ENCODE measurements at places on chromosomes 16 and 17. TPM values are rescaled to one million over a fixed set of nuclear protein-coding genes. Genes with fewer than 3 reads are reported as not detected.
A peak's percentile ranks its signal among the peaks of the same experiment; 100 is the strongest.

GRCh38 chr17:17633310-17633709 lies 41.8 kb upstream of the PEMT start:
- no peak for DNase-seq

DNA sequence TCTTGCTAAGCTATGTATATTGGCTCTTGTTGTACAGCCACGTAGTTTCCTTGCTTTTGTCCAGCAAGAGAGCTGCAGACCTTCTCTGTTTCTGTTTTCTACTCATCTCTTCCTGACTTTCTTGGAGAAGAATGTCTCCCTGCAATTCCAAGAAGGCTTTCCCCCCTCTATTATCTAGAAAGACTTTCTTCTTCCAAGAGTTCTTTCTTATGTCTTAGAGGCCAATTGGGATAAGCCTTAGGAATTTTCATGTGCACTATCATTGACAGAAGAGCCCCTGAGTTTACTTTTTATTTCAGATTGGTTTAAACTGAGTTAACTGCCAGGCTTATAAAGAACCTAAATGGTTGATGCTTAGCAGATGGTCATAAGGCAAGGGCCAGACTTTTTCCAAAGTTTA lies 9.0 kb downstream of the CAPNS2 start:
- DNase-seq = no peak

DNA sequence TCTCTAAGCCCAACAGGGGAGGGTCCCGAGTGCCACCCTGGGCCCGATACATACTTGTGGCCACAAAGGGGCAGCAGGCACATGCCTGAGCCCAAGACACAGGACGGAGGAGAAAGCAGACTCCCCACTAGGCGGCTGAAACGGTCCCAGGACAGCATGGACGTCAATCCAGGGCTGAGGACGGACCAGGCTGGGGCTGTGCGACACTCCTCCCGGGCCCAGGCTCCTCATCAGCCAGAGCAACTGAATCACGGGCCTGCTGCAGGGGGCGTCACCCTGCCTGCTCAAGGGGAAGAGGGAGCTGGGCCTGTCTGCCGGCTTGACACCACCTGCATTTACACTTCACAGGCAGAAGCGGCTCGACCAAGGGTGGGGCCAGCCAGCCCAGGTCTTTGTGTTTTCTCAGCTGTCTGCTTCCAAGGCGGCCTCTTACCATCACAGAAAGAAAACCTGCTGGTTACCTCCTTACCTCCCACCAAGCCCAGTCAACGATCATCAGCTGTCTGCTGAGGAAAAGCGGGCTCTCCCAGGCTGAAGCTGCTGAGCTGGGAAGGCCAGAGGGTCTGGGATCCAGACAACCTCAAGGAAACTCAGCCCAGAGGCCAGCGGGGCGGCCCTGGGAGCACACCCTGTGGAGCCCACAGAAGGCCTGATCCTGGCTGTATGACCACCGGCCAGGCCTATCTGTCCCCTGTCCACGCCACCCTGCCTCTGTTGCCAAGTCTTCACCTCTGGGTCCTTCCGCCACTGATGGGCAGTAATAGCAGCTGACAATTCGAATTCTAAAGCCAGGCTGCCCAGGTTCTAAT lies 26.4 kb downstream of the KIFC3 start:
- no peak for DNase-seq

GRCh38 chr16:30775392-30776188 lies 11.4 kb downstream of the ZNF629 start:
- peak; percentile 79 for DNase-seq

DNA sequence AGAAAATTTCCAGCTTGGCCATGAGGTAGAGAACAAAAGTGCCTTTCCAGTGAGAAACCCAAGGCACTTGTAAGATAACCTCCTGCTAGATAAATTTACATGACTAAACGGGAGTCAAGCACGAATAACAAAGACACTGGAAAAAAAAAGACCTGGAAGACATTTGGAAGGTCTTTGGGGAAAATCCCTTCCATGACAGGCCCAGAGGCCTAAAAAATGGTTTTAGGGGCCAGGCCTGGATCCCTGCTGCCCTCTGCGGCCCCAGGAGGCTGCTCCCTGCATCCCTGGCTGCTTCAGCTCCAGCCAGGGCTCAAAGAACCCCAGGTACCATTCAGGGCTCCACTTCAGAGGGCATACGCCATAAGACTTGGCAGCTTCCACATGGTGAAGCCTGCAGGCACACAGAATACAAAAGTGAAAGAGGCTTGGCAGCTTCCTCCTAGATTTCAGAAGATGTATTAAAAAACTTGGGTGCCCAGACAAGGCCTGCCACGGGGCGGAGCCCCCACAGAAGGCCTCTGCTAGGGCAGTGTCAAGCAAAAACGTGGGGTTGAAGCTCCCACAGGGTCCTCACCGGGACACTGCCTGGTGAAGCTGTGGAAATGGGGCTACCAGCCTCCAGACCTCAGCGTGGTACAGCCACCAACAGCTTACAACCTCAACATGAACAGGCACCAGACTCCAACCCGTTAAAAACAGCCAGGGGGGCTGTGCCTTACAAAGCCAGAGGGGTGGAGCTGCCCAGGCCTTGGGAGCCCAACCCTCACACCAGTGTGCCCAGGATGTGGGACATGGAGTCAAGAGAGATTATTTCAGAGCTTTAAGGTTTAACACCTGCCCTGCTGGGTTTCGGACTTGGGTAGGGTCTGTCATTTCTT lies 77.1 kb downstream of the SDK2 start:
- DNase-seq = no peak

DNA sequence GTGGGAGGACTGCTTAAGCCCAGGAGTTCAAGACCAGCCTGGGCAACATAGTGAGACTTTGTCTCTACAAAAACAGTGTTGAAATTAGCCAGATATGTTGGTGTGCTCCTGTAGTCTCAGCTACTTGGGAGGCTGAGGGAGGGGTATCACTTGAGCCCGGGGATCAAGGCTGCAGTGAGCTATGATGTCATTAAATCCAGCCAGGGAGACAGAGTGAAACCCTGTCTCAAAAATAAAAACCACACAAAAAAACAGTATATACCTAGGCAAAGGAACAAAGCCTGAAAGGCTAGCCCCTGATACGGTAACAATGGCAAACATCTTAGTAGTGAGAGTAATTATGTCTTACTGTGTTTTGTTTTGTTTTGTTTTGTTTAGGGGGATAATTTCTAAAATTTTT lies 38.0 kb downstream of the TOM1L2 start:
- DNase-seq = no peak

GRCh38 chr17:34151102-34151501 lies 104.0 kb upstream of the CCL2 start:
- no peak for DNase-seq

- DNase-seq = no peak
Observed at GRCh38 chr16:25692742-25693508, 1.2 kb downstream of the HS3ST4 start.

GRCh38 chr17:51653878-51654277 lies 393.5 kb downstream of the UTP18 start:
- DNase-seq = no peak

GRCh38 chr17:75525806-75526554 lies 483 bp downstream of the LLGL2 start:
- no peak for DNase-seq

DNA sequence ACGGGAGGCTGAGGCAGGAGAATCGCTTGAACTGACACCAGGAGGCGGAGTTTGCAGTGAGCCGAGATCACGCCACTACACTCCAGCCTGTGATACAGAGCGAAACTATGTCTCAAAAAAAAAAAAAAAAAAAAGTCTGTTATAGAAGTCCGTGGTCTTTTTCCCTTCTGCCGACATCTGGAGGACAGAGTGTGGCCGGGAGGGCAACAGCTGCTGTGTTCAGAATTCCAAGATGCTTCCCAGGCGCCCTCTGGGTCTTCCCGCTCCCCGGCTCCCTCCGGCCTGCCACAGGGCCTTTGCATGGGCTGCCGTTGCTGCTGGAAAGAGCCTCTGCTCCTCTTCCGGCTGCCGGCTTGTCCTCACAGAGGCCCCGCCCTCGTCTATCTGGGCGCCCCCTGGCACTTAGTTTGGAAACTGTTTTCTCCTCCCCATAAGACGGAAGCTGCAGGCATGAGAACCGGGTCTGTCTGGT lies 2.4 kb upstream of the CACNA1H start:
- DNase-seq = no peak

- DNase-seq = no peak
Observed at GRCh38 chr16:30660424-30661261, 2.4 kb downstream of the FBRS start.

DNA sequence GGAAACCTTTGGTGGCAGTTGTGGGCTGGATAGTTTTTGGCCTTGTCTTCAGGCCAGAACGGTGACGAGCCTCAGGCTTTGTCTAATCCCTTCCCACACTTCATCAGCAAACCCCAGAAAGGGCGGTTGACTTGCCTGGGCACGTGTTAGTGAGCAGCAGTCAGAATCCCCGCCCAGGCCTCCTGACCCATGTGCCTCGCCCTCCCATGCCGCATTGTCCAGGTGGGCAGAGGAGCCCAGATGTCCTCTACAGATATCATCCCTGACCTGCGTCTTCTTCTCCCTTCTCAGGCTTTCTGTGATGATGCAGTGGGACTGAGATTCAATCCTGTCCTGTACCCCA lies 82.5 kb downstream of the OR1D5 start:
- no peak for DNase-seq

DNA sequence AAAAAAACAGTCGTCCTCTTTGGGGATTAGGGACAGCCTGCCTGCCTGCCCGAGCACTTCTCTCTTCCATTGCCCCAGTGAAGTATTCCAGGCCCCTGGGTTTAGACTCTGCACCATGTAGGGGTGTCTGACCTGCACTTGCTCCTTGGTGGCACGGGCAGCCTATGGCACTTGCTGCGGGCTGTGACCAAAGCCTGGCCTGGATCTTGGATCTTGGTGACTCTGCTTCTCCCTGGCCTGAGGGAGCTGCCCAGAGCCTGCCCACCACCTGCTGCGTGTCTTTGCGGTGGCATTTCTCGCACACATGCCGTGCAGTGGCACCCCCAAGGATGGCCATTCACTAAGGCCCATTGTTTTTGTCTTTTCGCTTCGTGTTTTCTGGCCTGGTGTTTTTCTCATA lies 6.1 kb upstream of the STH start:
- no peak for DNase-seq

DNA sequence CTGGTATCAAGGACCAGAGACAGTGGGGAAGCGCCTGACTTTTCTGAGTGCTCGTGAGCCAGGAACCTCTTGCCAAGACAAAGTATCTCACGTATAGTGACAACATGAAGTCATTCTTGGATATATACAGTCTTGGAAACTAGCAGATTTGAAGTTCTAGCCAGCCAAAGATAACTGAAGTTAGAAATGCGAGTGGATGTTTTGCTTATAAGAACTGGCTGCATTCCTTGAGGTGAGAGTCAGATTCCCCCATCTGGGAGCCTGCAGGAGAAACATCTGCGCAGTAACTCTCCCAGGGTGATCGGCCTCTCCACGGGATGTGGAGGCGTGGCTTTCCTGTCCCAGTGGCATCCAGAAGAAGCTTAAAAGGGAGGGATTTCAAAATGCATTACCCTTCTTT lies 89.8 kb downstream of the SHISA6 start:
- no peak for DNase-seq

- no peak for DNase-seq
Observed at GRCh38 chr17:34760931-34761495, 181.6 kb downstream of the TMEM132E start.

DNA sequence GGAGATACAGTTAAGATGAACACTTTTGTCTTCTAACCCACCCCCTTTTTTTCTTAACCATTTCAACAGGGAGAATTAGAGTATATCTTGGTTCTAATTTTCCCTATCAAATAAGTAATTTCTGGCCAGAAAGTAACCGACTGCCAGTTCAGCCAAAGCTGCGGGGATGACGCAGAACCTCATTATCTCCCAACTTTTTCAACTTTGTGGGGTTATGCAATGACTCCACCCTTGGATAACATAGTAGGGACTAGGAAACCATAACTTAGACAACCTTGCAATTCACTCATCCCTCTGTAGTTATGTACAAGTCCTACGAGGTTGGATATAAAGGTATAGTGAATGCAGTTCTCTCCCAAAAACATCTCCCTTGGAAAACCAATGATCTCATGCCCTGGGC lies 184.0 kb downstream of the ZNF18 start:
- DNase-seq = no peak

DNA sequence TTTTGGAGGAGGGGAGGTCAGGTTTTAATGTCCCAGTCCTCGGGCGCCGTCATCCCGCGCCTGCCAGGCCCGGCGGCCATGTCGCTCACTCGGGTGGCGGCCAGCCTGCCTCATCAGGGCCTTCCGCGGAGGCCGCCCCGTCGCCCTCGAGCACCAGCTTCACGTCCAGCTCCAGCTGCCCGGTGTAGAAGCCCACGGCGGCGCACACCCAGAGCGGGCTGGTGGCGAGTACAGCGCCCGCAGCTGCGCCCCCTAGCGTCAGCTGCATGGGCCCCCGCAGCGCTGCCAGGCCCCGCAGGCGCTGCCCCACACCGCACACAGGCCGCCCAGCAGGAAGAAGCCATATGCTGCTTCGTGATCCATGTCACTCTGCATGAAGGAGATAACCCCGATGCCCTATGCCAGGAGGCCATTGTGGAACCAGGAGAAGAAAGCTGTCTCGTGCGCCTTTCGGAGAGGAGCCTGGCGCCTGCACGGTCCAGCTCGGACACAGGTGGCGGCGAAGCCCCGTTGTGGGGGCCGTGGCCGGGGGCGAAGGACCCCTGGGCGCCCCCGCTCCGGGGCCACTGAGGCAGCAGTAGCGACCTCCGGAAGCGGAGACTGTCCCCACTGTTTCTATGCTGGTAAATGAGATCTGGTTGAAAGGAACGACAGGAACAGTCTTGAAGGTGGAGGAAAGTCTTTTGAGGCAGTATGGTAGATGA lies 9.6 kb downstream of the AP2B1 start:
- DNase-seq = no peak

DNA sequence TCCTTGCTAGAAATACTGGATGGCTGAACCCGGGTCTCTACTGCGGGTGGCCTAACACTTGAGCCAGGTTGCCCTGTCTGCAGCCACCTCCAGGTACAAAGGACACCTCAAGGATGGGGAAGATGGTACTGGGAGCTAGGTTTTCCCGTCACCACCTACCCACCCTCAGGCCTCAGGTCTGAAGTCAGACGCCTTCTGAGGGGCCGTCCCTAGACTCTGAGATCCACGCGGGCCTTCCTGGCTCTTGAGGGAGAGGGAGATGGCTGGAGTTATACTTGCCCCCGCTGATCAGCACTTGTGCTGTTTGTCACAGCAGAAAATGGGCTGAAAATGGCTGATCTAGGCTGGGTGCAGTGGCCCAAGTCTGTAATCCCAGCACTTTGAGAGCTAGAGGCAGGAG lies 10.6 kb downstream of the TRPV3 start:
- DNase-seq = no peak

Gene PIRT
- not detected for total RNA-seq

Gene ZNF469
- 16.1 TPM for total RNA-seq

Gene KRTAP1-5
- total RNA-seq = not detected

Gene TMC8
- 2.6 TPM for total RNA-seq

Gene ORAI3
- 43.5 TPM for total RNA-seq

Gene MRPS7
- total RNA-seq = 51.3 TPM

Gene KRTAP9-4
- total RNA-seq = not detected

Gene ARMC7
- 20.5 TPM for total RNA-seq
